ENCODE measurements at places on chromosomes 2 and 18. TPM values are rescaled to one million over a fixed set of nuclear protein-coding genes. Genes with fewer than 3 reads are reported as not detected.
A peak's percentile ranks its signal among the peaks of the same experiment; 100 is the strongest.

Gene MAL
- total RNA-seq: 264 TPM

Gene ACMSD
- total RNA-seq: not detected

Gene CD226
- 134 TPM for total RNA-seq

Gene DOCK10
- 144 TPM for total RNA-seq

Gene CTDSP1
- 106 TPM for total RNA-seq

Gene RNU2-63P
- total RNA-seq: 32.9 TPM

Gene CFAP53
- total RNA-seq: 0.31 TPM

Gene TMEM178A
- not detected for total RNA-seq

DNA sequence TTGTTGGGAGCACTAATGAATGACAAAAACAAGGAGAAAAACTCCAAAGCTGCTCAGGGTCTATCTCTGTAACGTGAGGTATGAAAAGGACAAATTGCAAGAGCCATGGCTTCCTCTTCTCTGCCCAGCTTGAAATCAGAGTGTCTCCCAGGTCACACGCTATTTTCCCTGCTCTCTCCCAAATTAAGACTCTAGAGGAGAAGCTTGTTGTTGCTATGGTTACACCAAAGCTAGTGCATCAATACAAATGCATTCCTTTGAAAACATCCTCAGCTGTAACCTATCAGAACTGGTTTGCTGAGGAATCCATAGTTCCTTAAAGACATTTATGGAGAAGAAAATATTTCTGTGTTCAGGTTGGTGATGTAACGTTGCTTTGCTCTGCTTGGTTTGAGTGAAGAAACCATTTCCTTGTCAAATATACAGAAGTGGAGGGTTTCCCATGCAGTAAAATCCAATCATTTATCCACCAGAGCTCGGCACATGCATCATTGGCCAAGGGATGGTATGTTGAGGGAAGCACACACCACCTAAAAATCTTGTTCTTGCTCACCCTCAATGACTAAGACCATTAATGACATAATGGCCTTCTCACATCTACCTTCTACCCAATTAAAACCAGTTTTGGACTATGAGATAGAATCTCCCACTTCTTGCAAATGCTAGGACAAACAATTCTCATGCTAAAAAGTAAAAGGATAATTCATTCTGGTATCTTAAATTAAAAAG, 2135.6 kb upstream of the CELF4 start:
- DNase-seq: no peak

DNA sequence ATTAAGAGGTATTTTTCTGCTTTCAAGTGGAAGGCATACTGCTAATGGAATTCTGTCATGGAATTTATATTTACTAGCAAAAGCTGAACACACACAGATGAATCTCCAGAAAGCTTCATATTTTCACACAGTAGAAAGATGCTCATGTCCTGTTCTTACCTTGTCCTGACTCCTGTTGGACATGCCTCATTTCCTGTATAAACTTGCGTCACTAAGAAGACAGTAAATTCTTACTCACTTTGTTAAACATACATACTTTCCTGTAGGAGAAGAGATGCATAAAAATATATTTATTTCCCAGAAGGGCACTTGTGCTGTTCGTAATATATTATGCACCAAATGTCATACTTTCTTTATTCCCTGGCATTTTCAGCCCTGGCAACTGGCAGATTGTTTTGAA, 238.3 kb upstream of the RASGRP3 start:
- DNase-seq: no peak

DNA sequence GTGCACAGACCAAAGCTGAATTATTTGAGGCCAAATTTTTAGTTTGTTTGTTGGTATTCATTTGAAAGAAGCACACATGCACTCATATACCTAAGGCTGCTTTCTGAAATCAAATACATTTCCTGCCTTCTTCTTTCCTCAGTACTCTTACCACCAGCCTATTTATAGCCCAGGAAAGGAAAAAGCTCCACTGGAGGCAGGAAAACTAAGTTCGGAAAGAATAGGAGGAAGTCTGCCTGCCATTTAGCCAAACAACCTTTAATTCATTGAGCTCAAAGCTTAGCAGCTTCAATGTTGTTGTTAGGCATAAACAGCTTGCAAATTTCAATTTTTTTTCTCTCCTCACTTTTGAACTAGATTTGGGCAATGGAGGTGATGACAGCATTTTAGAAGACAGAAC, 40.4 kb upstream of the RASGRP3 start:
- DNase-seq: no peak

DNA sequence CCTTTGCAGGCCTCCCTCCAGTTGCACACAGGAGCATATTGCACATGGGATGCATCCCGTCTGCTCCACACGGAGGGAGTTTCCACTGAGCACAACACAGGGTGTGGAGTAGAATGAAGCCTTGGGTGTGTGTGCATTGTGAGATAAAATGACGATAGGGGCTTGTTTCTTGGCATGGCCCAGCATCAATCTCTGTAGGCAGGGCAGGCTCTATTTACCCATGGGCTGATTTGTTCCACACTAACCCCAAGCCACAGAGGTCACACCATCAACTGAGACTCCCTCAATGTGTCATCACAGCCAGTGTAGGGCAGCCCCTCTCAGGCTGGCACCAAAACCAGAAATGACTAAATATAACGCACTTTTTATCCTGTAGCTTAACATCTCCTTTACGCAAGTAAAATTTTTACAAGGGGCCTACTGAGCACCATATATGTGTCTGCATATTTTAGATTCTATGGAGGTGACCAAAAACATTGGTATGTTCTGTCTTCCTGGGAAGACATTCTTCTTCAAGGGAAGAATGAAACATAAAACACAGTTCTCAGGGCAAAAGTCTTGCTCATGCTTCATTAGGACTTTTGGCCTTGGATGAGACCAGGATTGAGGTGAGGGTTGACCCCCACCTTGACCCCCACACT, 2.7 kb upstream of the GKN1 start:
- DNase-seq: no peak

- DNase-seq: no peak
Observed at GRCh38 chr2:146721486-146721885, 1123.3 kb upstream of the ACVR2A start.

DNA sequence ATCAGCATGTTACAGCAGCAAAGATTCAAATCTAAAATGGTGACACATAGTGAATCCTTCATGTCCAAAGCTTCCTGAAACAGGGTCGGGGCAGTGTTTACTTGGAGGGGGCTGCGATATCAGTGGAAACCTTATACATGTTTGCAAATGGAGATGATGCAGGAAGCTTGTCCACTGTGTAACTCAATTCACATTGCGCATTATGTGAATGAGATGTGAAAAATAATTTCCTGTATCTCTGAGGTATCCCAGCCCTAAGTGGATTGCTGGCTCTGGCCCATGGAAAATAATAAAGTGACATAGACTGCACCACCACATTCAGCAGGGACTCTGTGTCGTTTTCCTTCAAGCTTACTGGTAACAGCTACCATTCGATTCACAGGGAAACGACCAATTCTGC, 505.5 kb downstream of the GALR1 start:
- DNase-seq: no peak

- no peak for DNase-seq
Observed at GRCh38 chr18:22703883-22704585, 229.1 kb upstream of the RBBP8 start.

DNA sequence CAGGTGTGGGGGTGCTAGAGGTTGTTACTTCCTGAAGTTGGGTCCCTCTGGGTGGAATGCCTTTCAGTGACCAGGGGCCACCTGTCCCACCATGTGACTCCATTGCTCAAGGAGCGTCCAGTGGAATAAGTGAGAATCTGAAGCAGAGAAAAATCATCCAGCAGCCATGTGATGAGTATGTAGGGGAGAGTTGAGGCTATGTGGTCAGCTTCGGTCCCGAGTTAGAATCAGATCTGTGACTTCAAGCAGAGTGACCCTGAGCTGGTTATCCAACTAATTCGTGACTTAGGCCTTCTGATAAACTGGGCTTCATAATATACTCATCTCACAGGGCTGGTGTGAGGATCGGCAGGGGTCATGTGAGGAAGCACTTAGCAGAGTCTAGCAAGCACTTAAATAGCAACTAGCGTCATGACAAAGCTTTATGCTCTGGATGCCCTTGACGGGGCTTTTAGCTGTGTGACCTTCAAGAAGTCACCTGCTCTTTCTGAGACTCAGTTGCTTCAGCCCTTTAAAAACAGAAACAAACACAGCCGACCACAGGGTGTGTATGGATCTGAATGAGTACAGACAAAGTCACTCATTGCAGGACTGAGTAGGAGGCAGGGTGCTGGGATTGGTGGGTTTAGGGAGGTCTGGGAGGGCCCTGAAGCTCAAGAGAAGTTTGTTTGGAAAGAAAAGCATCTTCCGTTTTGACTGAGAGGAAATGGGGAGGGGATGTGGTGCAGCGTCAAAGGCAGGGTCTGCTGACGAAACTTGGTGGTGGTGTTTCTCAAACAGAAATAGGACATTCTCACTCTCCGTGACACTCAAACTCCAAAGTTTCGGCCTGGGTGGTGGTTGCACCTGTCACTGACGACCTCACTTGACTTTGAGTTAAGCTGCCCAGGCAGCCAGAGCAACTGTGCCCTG, 264.0 kb upstream of the CXCR4 start:
- DNase-seq: peak; percentile 80

DNA sequence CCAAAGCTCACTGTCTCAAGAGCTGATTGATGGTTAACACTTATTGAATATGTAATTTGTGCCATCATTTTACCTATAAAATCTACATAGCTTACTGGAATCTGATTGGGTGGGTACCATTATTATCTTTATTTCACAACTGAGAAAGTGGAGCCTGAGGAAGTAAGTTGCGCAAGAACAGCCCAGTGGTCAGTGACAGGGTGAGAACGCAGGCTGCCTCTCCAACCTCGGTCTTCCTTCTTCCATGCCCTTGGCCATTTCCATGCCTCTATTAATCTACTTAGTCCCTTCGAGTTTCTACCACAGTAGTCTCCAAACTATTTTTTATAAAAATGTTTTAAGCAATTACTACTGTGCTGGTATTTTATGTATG, 390.9 kb upstream of the VWC2L start:
- DNase-seq: no peak

DNA sequence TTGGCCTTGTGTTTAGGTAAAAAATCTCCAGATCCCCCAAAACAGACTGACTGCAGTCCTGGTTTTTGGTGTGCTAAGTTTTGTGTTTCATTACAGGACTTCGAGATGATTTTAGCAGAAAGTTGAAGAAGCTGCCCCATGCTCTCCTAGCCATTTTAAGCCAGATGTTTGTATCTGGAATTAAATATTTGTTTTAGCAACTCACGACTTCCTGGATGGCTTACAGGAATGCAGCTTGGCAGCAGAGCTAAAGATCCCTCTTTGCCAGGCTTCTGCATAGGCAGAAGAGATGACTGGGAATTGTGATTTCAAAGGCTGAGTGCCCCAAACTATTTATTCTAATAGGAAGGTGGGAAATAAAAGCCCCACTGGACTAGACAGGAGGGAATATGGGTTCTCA, 31.1 kb downstream of the ONECUT2 start:
- no peak for DNase-seq

DNA sequence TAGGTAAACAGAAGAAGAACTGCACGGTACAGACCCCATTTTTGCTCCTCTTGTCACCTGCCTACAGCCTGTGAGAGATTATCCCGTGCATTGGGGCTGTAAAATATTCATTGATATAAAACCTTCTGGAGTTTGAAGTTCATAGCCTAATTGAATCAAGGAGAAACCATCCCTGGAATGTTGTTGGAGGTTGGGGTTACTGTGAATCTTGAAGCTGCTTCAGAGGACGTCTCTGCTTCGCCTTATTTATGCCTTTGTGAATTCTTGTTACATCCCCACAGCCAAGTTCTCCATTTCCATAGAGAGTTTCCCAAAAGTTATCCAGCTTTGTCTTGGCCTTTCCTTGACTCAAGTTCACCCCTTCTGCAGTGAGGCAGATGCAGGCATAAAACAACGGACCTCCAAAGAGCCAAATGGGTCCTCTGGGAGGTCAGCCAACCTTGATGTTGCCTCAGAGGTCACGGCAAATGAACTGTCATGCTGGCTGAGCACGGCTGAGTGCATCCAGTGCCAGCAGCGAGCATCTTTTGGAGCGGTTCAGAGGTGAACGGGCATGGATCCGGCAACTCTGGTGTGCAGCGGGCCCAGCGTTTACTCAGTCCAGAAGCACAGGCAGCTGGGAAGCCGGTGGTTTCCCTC, 317.6 kb downstream of the PRKCE start:
- DNase-seq: no peak

DNA sequence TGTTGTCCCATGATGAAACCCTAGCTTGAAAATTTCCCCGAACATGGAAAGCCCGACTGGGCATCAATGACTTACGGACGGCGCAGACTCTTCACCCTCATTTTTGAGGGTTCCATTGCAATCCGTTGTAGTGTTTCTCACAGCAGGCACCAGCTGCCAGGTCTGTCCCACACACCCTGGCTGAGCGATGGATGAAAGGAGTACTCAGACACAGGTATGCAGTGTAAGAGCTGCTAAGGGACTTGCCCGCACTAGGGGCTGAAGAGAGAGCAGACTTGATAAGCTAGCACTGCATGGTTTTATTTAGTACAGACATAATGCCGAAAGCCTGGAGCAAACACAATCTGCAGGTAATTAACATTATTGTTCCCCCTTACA, 15.8 kb downstream of the DYNAP start:
- DNase-seq: no peak

DNA sequence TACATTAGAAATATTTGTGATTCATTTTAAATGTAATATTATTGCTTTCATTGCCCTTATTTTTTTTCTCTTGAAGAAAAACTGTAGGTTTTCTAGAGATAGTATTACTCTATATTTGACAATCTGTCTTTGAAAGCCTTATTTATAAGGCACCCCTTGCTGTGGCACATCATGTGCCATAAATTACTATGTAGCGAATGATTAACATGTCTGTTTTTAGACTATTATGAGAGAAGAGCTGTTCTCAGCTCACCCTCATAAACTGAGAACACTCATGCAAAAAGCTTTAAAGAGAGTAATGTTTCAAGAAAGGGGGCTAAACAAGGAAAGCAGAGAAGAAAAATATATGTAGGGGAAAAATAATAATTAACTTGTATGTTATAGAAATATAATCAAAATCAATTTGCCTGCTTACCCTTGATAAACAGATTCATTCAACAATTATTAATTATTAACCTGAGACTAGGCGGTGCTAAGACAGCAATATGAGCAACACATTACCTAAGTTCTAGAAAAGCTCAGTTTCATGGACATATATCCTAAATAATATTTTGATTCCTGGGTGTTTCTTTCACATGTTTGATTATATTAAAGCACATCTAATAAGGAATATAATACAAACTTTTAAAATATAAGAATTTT, 69.0 kb downstream of the RAB3GAP1 start:
- DNase-seq: no peak

GRCh38 chr2:101299604-101300003, 8.9 kb downstream of the RNF149 start:
- no peak for DNase-seq

DNA sequence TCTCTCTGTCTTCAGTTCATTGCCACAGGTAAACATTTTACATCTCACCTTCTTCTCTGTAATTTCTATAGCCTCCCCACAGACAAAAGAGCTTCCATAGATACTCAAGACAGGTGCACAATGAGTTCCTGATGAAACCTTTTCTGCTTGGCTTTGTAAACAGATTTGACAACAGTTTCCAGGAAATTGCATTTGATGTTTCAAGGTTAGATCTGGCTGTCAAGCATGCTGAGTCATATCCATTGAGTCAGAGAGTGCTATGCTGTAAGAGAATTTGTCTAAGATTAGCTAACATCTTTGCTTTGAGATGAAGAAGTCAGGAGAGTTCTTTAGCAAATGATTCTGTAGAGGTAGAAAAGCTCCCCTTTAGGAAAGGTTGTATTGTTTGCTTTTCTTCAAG, 40.6 kb upstream of the MAP2 start:
- DNase-seq: no peak

Measured in activated T-helper 1 cell treated with anti-CD3 and anti-CD28 coated beads, Interleukin-12 subunit alpha, Interleukin-12 subunit beta, Interleukin-2, Interleukin-4 antibody, amounts not matched to agents 30 ng/mL and 10 ng/mL and 1 ng/mL, durations not matched to agents 14 hours and 24 hours and 36 hours (primary cell).